Esophagus muscularis mucosa (tissue), 4 donors: ENCODE measurements at places on chromosomes 7 and 10. TPM values are rescaled to one million over a fixed set of nuclear protein-coding genes. Genes with fewer than 3 reads are reported as not detected.
A peak's percentile ranks its signal among the peaks of the same experiment; 100 is the strongest.

DNA sequence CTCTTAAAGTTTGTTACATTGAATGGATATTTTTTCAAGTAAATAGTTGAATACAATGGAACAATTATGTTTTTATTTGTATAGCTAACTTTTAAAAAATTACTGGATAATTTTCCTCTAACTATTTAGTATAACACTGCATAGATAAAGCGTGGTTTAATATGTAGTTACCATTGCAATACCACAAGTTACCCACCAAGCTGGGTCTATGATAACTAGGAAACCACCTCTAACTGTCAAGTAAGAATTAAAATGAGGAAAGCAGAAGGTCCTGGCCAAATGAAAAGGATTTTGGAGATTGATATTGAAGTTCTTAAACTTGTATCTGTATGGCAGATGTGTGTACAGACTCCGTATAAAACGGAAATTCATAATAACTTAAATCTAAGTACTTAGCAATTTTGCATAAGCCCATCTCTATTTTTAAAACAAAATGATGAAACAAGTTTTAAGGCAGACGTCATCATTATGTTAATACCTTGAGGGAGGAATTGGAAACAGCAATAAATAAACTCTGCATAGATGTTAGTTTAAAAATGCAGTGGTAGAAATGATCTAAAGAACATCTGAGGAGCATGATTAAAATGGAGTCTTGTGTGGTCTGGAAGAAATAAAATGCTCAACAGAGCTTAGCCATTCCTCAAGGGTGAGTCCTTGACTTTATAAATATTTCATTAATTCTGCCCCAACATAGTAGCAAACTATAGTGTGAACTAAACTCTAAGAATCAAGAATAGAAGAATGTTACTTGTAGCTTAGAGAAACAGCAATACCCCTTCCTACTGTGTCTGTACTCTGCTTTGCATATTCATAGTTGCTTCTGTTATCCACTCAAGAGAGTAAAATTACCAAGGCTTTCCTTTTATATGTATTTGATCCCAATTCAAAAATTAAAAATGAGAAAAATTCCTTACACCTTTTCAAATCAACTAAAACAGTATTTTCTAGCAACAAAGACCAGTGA is 206.4 kb upstream of the FERD3L start:
- no peaks in the 10 kb centered on the region for H3K27me3 ChIP-seq
- H3K36me3 ChIP-seq: no peaks in the 10 kb centered on the region
- no peaks in the 10 kb centered on the region for H3K4me1 ChIP-seq
- no peak for DNase-seq

- no peaks in the 10 kb centered on the region for H3K27me3 ChIP-seq
- no peaks in the 10 kb centered on the region for H3K36me3 ChIP-seq
- H3K27ac ChIP-seq: no peak overlapping the region
- no peaks in the 10 kb centered on the region for H3K4me1 ChIP-seq
These were observed 448.9 kb upstream of the FOXK1 start for GRCh38 chr7:4233146-4233545.

CTAGE4 gene
- total RNA-seq: 2.5 TPM

COL28A1 gene
- total RNA-seq: 15.1 TPM

CLDN4 gene
- 3.1 TPM for total RNA-seq

FFAR4 gene
- total RNA-seq: 0.45 TPM

GRCh38 chr10:112904000-112904399 is 46.0 kb upstream of the TCF7L2 start:
- no peaks in the 10 kb centered on the region for H3K36me3 ChIP-seq
- no peaks in the 10 kb centered on the region for H3K27me3 ChIP-seq
- no peak overlapping the region for H3K27ac ChIP-seq
- H3K4me3 ChIP-seq: no peak overlapping the region
- no peak for DNase-seq

DNA sequence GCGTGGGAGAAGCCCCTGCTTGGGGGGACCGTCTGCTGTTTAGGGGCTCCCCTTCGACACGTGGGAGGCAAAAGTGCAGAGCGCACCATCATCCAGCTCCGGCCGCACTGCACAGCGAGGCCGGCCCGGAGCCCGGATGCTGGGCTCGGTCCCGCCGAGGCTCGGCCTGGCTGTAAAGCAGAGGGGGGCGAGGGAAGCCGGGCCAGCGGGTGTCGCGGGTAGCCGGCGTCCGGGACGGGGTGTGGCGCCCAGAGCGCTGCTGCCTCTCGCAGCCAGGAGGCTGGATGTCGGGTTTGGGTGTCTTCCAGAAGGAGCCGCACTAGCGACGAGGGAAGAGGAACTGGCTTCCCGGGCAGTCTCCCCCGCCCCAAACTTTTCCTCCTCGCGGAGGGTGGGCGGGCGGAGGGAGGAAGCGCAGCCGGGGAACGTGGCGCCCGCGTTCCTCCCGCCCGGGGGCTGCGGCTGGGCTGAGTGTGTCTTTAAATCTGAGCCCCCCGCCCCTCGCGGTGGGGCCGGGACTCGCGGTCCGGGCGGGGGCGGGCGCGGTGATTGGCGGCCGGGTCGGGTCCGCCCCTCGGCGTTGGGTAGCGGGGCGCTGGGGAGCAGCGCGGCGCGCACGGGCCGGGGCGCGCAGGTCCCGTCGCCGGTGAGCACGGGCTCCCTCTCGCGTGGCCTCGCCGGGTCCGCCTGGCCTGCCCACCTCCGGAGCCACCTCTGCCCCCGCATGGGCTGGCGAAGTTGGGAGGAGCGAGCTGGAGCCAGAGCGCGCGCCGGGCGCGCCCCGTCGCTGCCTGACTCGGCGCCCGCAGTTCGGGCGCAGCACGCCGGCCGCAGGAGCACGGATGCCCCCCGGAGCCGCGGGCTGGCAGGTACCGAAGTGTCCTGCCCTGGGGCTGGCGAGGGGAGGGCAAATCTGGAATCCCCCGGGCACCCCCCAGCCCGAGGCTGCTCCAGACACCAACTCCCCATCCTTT is at the start of gene PALD1:
PALD1 (plus strand) TSS at position 577 of the 974 bp plus-strand sequence. CDS start 47,185 bp downstream, outside the sequence.
- no peaks in the 10 kb centered on the region for H3K36me3 ChIP-seq
- H3K4me1 ChIP-seq: peaks cover 59% of the 10 kb centered on the region
- peak within 1 kb of the TSS; percentile 86 for H3K27ac ChIP-seq

GNA12 gene
- 25.3 TPM for total RNA-seq

SEMA4G gene
- total RNA-seq: 2.5 TPM

DNA sequence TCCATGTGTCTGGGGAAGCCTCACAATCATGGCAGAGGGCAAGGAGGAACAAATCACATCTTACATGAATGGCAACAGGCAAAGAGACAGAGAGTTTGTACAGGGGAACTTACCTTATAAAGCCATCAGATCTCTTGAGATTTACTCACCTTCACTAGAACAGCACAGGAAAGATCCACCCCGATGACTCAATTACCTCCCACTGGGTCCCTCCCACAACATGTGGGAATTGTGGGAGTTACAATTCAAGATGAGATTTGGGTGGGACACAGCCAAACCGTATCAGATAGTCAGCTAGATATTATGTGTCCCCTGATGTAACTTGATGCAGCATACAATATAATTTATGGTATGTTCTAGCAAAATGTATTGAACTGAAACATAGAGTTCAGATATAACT is 14.1 kb upstream of the CEP41 start:
- no peaks in the 10 kb centered on the region for H3K36me3 ChIP-seq
- no peaks in the 10 kb centered on the region for H3K27me3 ChIP-seq
- H3K4me3 ChIP-seq: no peak overlapping the region
- H3K4me1 ChIP-seq: no peaks in the 10 kb centered on the region

- H3K4me1 ChIP-seq: peaks cover 11% of the 10 kb centered on the region
- no peak for DNase-seq
- no peak overlapping the region for H3K27ac ChIP-seq
- H3K27me3 ChIP-seq: no peaks in the 10 kb centered on the region
These were observed 140.0 kb upstream of the NRBF2 start for GRCh38 chr10:62993121-62993520.

MGAM2 gene
- 0.11 TPM for total RNA-seq

- peaks cover 8% of the 10 kb centered on the region for H3K36me3 ChIP-seq
- no peak overlapping the region for H3K4me3 ChIP-seq
- H3K27me3 ChIP-seq: no peaks in the 10 kb centered on the region
- no peak overlapping the region for H3K27ac ChIP-seq
- peaks cover 15% of the 10 kb centered on the region for H3K4me1 ChIP-seq
These were observed 5.0 kb upstream of the PAXIP1 start for GRCh38 chr7:155007947-155008346.

DNA sequence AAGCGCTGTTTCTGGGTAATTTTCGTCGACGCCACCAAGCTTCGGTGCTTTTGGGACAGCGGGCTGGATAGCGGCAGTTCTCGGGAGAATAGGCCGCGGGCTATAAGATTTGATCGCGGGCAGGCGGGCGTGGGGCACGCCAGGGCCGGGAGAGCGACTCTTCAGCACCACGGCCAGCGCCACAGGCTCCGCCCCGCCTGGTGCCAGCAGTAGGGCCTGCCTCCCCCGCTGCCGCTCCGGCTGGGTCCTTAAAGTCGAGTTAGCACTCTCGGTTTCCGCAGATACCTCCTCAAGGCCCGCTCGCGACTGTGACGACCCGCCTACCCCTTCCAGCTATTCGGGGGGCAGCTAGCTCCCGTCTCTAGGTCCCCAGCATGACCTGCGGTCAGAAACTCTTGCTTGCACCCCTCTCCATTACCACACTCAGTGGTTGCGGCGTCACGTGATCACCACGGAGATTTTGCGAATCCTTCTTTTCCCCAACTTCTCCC is 9.4 kb downstream of the NXPH1 start:
- no peaks in the 10 kb centered on the region for H3K36me3 ChIP-seq
- DNase-seq: no peak
- no peak overlapping the region for H3K27ac ChIP-seq
- H3K4me1 ChIP-seq: peaks cover 20% of the 10 kb centered on the region

DNA sequence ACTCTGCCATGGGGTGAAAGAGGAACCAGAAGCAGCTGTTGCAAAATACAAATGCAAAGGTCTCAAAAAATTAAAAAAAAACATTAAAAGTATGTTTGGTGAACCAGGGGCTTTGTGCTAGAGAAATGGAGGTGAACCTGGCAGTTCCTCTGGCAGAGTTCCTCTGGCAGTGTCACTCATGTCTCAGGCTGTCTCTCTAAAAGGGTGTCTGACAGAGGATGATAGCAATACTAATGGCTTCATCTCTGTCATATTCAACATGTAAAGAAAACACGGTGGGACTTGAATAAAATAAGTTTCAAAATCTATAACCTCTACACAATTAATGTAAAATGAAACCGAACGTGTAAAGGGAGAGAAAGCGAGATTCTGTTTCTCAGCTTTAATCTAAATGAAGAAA is 375.7 kb upstream of the VWC2 start:
- H3K4me3 ChIP-seq: no peak overlapping the region
- H3K4me1 ChIP-seq: no peaks in the 10 kb centered on the region
- no peak for DNase-seq
- no peaks in the 10 kb centered on the region for H3K27me3 ChIP-seq
- no peak overlapping the region for H3K27ac ChIP-seq

GPC2 gene
- 0.83 TPM for total RNA-seq

- no peak overlapping the region for H3K4me3 ChIP-seq
- H3K27me3 ChIP-seq: no peaks in the 10 kb centered on the region
- no peak for DNase-seq
- no peaks in the 10 kb centered on the region for H3K36me3 ChIP-seq
- H3K4me1 ChIP-seq: peaks cover 3% of the 10 kb centered on the region
- no peak overlapping the region for H3K27ac ChIP-seq
These were observed 724.5 kb downstream of the LRMDA start for GRCh38 chr10:76155961-76156360.

FASTK gene
- 63.0 TPM for total RNA-seq

GRCh38 chr7:17380736-17381662 is 82.5 kb downstream of the AHR start:
- no peaks in the 10 kb centered on the region for H3K27me3 ChIP-seq
- H3K4me1 ChIP-seq: no peaks in the 10 kb centered on the region
- DNase-seq: no peak
- H3K27ac ChIP-seq: no peak overlapping the region
- no peaks in the 10 kb centered on the region for H3K36me3 ChIP-seq
- H3K4me3 ChIP-seq: no peak overlapping the region

DNA sequence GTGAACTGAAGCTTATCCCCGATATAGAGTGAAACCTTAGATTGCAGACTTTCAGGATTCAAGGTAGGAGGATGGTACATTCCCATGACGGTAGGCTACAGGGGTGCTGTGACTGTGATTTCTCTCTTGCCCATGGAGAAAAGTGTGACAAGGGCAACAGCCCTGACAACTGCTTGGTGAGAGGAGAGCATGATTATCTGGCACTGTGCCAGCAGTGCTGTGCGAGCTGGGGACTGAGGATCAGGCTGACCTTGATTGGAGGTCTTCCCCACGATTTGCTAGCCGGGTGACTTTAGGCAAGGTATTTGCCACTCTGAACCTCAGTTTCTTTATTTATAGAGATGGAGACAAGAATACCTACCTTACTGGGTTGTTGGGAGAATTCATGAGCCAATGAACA is 229.5 kb downstream of the PTEN start:
- H3K36me3 ChIP-seq: no peaks in the 10 kb centered on the region
- H3K27me3 ChIP-seq: no peaks in the 10 kb centered on the region
- DNase-seq: no peak
- no peak overlapping the region for H3K27ac ChIP-seq
- no peak overlapping the region for H3K4me3 ChIP-seq
- H3K4me1 ChIP-seq: peaks cover 14% of the 10 kb centered on the region

GRM3 gene
- not detected for total RNA-seq

ACTR3C gene
- 4.5 TPM for total RNA-seq

DNA sequence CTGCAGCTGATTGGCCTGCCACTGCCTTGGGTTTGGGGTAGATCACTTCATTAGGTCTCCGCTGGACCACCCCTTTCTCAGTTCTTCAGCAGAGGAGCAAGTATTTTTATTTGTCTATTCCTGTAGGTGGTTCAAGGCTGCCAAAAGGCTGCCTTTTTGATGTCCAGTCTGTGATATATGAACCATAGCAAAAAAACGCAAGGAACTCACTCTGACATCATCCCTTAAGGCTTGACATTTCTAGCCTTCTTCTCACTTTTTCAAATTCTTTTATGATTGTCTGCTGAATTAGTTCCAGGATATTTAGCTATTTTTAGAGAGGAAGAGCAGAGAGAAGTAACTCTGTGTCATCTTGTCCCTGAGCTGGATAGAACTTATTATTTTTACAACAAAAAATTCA is 269.2 kb downstream of the BAMBI start:
- H3K4me1 ChIP-seq: peaks cover 11% of the 10 kb centered on the region
- peak overlapping the region; percentile 8 for H3K27ac ChIP-seq
- no peaks in the 10 kb centered on the region for H3K36me3 ChIP-seq
- no peak overlapping the region for H3K4me3 ChIP-seq
- no peaks in the 10 kb centered on the region for H3K27me3 ChIP-seq

- H3K36me3 ChIP-seq: no peaks in the 10 kb centered on the region
- H3K27me3 ChIP-seq: no peaks in the 10 kb centered on the region
- peak overlapping the region; percentile 68 for H3K27ac ChIP-seq
- H3K4me3 ChIP-seq: no peak overlapping the region
- DNase-seq: peak; percentile 96
These were observed 85.2 kb downstream of the HGF start for GRCh38 chr7:81684514-81685269.

NAT16 gene
- not detected for total RNA-seq

- H3K36me3 ChIP-seq: no peaks in the 10 kb centered on the region
- H3K27me3 ChIP-seq: peaks cover 86% of the 10 kb centered on the region
- H3K27ac ChIP-seq: no peak overlapping the region
- H3K4me3 ChIP-seq: no peak overlapping the region
- peaks cover 20% of the 10 kb centered on the region for H3K4me1 ChIP-seq
These were observed 8.8 kb downstream of the NXPH1 start for GRCh38 chr7:8442051-8442813.

HECW1 gene
- total RNA-seq: 0.13 TPM
